ENCODE measurements at places on chromosomes 6 and 20. TPM values are rescaled to one million over a fixed set of nuclear protein-coding genes. Genes with fewer than 3 reads are reported as not detected.

DNA sequence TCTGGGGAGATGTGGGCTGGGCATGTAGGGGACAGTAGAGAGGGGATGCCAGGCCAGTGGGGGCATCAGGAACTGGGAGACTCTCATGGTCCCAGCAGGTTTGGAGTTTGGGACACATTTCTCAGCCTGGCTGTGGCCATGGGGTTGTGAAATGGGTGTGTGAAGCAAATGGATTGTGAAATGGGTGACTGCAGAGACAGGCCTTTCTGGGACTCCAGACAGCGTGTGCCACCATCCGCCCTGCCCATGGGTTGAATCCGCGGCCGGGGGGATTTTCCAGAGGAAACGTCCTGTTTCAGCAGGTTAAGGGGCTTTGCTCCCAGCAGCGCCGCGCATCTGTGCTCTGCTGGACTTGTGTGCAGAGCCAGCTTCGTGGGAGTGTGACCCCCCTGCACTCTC, 3.7 kb upstream of the PMEPA1 start:
- no peak for DNase-seq

- no peak for DNase-seq
Observed at GRCh38 chr6:25537349-25538018, 114.5 kb upstream of the SCGN start.

DNA sequence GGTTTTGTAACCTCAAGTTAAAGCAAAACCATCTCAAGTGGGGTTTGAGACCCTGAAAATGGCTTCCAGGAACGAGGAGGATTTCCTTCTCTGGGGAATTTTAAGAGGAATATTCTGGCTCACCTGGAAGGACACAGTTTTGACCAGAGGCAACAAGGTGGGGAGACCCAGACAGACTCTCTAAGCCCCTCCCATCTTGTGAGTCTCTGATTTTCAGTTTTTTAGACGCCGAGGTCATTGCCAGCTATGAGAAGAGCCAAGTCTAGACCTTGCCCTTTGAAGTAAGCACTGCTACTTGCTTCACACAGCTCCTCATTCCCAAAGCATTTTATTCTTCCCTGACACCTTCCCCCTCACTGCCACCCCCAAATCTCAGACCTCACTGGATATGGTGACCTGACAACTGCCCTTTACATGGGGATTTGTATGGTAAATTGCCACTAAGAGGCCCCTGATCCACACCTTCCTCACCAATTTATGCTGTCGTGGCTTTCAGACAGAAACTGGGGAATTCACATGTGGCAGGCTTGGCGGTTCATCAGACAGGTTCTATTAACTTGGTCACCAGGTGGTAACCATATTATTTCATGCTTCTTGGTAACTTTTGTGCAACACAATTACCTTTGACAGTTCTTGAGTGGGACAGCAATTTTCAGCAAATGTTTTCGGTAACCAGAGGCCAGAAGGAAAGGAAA, 116.2 kb downstream of the ISM1 start:
- DNase-seq, result no peak

DNA sequence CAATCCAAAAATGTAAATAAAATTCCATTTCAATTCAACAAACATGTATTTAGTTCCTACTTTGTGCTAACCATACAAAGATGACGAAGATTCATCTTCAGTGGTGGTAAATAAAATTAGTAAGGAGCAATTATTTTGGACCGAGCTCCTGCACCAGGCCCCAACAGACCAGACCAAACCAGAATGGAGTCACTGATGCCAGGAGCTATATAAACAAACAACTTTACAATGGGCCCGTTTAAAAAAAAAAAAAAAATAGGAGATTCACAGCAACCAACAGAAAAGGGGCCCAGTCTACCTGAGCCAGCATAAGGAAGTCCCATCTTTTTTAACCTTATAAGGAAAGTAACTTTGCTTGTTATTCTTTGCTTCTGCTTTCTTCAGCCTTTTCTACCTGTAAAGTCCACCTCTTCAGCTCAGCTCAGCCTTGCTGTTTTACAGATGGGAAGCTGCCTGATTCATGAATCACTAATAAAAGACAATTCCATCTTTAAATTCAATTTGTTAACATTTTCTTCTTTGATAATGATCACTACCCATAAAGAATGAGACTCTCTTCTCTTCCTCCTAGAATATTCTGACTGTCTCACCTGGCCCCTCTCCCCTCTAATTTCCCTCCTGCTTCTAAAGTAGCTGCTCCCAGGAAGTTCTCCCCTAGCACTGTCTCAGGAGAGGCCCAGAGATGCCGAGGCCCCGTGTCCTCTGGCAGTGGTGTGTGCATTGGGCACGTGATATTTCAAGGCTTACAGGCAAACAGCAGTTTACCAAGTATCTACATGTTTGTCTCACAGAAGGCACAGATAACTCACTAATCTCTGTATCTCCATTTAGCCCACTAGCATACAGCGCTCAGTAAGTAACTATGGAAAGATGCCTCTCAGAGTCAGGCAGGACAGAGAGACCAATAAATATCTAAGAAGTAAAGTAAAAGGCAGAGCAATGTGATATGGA, 8.4 kb downstream of the MBOAT1 start:
- no peak for DNase-seq

DNA sequence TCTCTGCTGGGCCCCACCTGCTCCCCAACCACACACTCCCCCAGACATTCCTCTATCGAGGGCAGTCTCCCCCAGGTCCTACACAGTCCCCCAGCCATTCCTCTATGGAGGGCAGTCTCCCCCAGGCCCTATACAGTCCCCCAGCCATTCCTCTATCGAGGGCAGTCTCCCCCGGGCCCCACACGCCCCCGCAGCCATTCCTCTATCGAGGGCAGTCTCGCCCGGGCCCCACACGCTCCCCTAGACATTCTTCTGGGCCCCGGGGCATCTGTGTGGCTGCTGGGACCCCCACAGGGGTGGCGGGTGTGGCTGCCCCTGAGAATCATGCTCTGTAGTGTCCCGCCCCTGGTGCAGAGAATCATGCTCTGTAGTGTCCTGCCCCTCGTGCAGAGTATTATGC, 43.6 kb upstream of the BHLHE23 start:
- no peak for DNase-seq

GRCh38 chr6:68741501-68742386, 106.7 kb downstream of the ADGRB3 start:
- DNase-seq, result no peak

DNA sequence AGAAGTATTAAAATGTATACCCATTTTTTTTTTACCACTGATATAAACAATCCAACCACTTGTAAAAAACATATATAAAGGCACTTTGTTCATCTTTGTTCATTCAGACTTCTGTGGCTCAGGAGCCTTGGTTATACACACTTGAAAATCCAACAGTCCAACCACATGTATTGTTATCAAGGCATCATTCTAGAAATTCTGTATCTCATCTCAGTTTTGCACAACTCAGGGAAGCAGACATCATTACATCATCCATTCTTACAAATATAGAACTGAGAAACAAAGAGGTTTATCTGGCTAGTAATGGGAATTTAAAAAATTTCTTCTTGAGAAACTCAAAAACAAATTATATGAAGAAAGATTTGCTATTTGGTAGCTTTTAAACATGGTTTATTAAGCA, 88.1 kb downstream of the HMGCLL1 start:
- DNase-seq, result no peak

DNA sequence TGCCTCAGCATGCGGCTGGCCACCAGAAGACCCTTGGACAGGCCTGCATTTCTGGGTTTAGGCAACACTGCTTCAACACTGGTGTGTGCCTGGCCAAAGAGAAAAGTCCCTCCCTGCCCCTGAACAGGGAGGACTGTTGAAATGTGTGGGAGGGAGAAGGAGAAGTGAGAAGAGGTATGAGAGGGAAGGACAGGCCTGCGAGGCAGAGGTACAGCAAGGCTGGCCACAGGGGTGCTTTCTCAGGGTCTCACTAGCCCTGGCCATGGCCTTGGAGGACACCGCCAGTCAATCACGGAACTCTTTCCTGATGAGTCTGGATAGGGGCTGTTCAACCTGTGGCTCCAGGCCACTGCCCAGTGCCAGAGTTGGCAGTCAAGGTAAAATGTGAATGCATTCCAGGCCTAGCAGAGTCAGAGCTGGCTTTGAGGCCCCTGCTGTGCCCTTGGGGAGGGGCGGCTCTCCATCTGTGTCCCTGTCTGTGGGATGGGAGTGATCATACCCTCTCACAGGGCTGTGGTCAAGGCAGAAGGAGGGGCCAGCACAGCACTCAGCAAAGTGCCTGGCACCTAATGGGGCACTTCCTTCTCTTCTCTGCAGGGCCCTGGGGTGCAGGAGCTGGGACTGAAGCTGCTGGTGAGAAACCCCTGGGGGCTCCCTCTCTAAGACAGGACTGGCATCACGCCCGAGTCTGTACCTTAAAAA, 43.2 kb upstream of the CDH22 start:
- DNase-seq, result no peak

DNA sequence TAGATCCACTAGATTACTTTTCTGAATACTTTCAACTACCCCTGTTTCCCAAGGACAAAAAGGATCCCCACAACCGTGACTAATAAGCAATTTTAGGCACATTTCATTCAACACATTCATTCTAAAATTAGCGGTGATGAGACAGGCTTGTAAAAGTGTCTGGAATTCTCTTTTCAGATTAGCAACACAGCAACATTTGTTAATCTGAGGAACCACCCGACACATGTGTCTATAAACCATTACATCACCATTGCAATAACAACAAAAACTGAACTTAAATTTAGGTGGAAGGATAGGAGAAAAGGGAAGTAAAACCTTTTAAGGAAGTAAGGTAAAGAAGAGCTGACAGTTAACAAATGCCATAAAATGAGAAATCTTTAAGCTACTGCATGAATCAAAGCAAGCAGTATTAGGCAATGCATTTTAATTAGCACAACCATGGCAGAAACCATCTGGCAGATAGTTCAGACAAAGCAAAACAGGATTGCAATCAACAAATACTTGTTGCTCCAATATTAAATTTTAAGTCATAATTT, 49.1 kb downstream of the MAP3K7 start:
- DNase-seq, result no peak

DNA sequence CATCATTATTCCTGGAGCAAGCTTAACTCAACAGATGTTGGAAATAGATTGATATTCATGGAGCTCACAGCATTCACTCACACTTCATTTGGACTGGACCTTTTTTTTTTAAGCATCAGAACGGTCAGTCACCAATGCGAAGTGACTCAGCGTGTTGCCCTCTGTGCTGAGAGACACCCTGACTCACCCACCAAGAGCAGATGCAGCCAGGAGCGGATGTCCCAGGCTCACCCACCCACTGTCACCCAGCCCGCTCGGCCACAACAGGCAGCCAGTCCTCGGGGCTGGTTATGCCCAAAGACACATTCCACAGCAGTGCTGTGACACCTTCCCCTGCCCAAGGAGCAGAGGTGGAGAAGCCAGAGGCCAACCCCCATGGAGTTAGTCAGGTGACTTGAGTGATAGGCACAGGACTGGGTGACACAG, 15.7 kb downstream of the RNASET2 start:
- no peak for DNase-seq

- no peak for DNase-seq
Observed at GRCh38 chr6:17940151-17940792, 47.2 kb downstream of the KIF13A start.

Gene C20orf202
- total RNA-seq, result not detected

Gene ADGRF1
- not detected for total RNA-seq

- no peak for DNase-seq
Observed at GRCh38 chr6:109521080-109521479, 38.1 kb upstream of the ZBTB24 start.

Gene FKBP1C
- total RNA-seq, result not detected

Gene TNFRSF6B
- not detected for total RNA-seq

GRCh38 chr6:126546541-126547120, 206.7 kb downstream of the CENPW start:
- DNase-seq, result peak; percentile 20

GRCh38 chr6:41814629-41815028, 27.1 kb downstream of the TOMM6 start:
- DNase-seq, result no peak

DNA sequence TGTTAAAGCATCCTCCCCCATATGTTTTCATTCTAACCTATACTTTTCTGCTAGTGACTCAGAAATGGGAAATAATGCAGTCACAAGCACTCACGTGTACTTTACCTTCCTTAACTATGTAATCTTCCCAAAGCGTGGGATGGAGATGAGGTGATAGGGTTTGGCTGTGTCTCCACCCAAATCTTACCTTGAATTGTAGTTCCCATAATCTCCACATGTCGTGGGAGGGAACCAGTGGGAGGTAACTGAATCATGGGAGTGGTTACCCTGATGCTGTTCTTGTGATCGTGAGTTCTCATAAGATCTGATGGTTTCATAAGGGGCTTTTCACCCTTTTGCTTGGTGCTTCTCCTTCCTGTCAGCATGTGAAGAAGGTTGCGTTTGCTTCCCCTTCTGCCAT, 35.4 kb downstream of the AGPAT4 start:
- DNase-seq, result no peak

Gene SNAI1
- total RNA-seq, result 0.12 TPM

GRCh38 chr6:166660157-166660688, 33.2 kb upstream of the RPS6KA2 start:
- no peak for DNase-seq

DNA sequence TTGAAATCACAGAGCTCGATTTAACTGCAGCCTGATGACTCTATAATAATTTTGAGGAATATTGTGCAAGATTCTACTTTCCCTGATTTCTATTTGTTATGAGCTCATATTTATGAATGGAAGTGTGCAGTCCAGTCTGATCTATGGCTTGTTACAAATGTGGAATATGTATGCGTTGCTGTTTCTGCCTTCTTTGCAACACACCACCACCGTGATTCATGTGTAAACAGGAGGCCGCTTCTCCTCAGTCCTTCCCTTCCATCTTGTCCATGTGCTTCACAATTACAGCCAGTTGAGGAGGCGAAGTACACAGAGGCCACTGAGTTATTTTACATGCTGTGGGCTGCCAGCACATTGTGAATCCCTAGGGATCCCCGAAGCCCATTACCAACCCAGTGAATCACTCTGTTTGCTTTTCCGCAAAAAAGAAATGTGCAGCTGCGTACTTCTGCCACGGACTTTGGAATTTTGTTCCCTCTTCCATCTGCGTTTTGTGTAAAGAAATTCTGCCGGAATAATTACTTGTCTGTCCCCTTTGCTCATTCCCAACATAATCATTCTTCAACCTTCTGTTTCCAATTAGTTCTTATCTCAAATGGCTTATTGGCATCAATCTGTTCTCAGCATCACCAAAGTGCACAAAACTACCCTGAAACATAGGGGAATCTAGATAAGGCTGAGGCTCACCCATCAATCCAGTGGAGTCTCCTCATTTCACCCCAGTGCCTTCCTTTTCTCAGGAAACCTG, 551.6 kb upstream of the CITED2 start:
- no peak for DNase-seq

DNA sequence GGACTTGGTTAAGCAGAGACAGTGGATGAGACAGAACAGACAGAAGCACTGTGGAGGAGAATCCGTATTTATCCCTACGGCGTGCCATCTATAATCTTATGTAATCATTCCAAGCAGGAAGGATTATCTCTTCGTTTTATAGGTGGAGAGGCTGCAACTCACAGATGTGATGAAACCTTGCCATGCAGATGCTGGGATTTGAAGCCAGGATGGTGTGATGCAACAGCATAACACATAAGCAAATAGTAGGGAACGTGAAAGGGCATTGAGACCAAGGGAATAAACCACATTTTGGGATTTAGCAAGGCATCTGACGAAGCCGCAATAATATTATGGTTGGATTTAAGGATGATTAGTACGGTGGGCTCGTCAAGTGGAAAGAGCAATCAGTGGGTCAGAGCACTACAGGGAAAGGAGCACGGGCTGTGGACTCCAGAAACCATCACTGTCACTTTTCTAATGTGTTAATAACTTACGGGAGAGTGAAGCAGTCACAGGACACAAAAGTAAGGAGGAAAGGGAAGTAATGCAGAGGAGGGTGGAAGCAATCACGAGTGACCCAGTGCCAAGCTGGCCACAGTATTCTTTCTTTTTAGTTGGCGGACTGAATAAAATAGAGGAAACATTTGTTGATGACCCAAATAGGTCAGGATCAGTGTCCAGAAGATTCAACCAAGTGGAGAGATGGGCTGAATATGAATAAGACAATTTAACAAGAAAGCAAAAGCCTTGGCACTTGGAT, 119.6 kb upstream of the EDN1 start:
- DNase-seq, result peak; percentile 25

Data from MG63 (cell line).